Activated T-helper 2 cell treated with anti-CD3 and anti-CD28 coated beads, Interferon-gamma antibody, Interleukin-2, Interleukin-4, amounts not matched to agents 10 μg/mL and 5 μg/mL and 100 μg/mL, durations not matched to agents 14 hours and 24 hours and 36 hours (primary cell): ENCODE measurements at places on chromosomes 11 and 22. TPM values are rescaled to one million over a fixed set of nuclear protein-coding genes. Genes with fewer than 3 reads are reported as not detected.

DNA sequence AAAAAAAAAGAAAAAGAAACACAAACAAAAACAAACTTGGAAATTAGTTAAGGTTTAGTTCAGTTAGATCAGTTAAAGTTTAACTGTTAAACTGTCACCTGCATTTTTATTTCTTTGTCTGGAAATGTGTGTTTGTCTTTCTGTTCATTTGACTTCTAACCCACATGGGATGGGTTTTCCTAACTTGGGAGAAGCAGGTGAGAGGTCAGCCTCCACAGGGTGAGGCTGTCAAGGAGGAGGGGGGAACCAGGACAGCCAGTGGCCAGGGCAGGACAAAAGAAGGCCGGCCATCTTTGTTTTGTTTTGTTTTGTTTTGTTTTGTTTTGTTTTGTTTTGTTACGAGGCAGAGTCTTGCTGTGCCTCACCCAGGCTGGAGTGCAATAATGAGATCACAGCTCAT is 13.4 kb upstream of the GCAT start:
- no peak overlapping the region for H3K27ac ChIP-seq
- no peaks in the 10 kb centered on the region for H3K4me1 ChIP-seq
- no peak for DNase-seq
- H3K36me3 ChIP-seq = no peaks in the 10 kb centered on the region
- H3K4me3 ChIP-seq = no peak overlapping the region

- H3K4me3 ChIP-seq = no peak overlapping the region
- no peak for DNase-seq
- H3K36me3 ChIP-seq = no peaks in the 10 kb centered on the region
- peaks cover 19% of the 10 kb centered on the region for H3K27me3 ChIP-seq
- H3K27ac ChIP-seq = no peak overlapping the region
Measured at GRCh38 chr11:27317751-27318150, 45.3 kb downstream of the CCDC34 start.

DNA sequence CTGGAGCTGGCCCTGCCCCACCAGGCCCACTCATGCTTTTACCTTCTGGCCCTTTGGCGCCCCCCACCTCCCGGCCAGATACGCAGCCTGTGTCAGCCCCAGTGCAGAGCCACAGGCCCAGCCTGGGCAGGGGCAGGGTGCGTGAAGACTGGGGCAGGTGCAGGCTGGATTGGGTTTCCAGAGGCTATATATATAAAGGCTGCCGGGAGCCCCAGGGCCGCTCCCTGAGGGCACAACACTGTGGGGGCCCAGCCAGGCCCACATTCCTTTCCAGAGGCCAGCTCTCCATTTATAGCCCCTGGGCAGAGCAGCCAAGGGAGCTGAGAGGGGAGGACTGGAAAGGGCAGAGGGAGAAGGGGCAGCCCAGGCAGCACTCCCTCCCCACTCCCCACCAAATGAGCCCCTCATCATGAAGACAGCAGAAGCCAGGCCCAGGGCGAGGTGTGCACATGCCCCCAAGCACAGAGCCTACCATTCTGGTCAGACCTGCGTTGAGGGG is 5.0 kb upstream of the MYOD1 start:
- no peaks in the 10 kb centered on the region for H3K4me1 ChIP-seq
- no peak overlapping the region for H3K27ac ChIP-seq
- no peak for DNase-seq
- peaks cover 18% of the 10 kb centered on the region for H3K27me3 ChIP-seq

GRCh38 chr11:36360826-36361415 is 64.8 kb downstream of the PRR5L start:
- peaks cover 57% of the 10 kb centered on the region for H3K4me1 ChIP-seq
- H3K27ac ChIP-seq = no peak overlapping the region
- H3K4me3 ChIP-seq = no peak overlapping the region
- peaks cover 28% of the 10 kb centered on the region for H3K27me3 ChIP-seq
- H3K36me3 ChIP-seq = no peaks in the 10 kb centered on the region

IGF2 gene
- 0.05 and 0.16 TPM in 2 replicates for total RNA-seq

MYBPC3 gene
- total RNA-seq = not detected in 2 replicates

GRCh38 chr11:2995893-2996554 is 3.9 kb upstream of the NAP1L4 start:
- DNase-seq = no peak
- no peaks in the 10 kb centered on the region for H3K27me3 ChIP-seq
- no peak overlapping the region for H3K4me3 ChIP-seq
